NCI-H146 (cell line): ENCODE measurements at places on chromosomes 16 and 17.
A peak's percentile ranks its signal among the peaks of the same experiment; 100 is the strongest.

DNA sequence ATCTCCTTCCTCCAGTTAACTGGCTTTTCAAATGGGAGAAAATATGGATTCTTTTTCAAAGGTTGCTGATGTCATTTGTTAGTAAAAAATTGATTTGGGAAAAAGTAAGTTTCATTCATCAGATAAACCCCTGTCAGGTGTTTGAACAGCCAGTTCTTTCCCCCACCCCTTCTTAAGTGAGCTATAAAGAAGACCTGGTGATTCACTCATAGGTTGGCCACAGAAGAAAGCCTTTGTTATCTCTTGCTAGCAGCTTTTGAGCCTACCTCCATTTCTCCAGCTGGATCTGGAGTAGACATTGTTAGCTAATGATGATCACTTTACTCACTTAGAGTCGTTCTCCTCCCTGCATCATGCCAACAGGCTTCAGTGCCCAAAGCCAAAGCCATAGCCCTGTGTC, 63.0 kb downstream of the NLK start:
- peak; percentile 1 for DNase-seq

GRCh38 chr17:36812762-36813161, 124.5 kb upstream of the LHX1 start:
- DNase-seq, result no peak

- DNase-seq, result no peak
Observed at GRCh38 chr16:87849419-87850008, 19.8 kb downstream of the SLC7A5 start.

GRCh38 chr17:55284001-55284884, 19.5 kb downstream of the HLF start:
- DNase-seq, result no peak

DNA sequence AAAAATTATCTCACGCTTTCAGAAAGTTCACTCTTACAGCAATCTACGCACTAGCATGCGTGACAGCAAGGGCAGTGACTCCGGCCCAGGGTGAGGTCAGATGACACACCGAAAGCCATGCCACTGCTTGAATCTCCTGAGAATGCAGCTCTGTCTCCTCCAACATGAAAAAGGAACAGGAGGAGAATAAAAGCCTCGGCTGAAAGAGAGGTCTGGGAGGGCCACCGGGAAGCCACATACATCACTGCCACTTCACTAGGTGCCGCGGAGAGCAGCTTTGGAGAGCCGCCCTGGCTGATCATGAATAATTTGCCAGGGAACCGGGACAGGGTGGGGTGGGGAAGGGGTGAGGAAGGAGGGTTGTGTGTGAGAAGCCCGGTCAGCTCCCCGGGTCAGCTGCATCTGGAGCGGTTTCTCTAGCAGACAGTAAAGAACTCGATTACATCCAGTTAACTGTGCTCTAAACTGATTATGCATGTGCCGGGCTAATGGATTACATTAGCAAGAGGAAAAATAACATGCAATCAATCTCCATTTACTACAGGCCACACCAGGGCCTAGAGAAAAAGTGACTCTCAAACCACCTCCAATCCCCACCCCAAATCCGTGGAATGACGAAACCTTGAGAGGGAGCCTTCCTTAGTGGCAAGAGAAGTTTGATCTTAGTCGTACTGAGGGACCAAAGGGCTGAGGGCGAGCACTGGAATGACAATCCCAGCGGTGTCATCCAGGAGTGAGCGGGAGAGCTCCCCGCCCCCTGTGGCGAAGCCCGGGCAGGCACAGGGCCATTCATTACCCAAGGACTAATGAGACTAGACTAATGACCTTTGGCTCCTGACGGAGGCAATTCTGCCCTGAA, 100.3 kb downstream of the ZFHX3 start:
- no peak for DNase-seq

DNA sequence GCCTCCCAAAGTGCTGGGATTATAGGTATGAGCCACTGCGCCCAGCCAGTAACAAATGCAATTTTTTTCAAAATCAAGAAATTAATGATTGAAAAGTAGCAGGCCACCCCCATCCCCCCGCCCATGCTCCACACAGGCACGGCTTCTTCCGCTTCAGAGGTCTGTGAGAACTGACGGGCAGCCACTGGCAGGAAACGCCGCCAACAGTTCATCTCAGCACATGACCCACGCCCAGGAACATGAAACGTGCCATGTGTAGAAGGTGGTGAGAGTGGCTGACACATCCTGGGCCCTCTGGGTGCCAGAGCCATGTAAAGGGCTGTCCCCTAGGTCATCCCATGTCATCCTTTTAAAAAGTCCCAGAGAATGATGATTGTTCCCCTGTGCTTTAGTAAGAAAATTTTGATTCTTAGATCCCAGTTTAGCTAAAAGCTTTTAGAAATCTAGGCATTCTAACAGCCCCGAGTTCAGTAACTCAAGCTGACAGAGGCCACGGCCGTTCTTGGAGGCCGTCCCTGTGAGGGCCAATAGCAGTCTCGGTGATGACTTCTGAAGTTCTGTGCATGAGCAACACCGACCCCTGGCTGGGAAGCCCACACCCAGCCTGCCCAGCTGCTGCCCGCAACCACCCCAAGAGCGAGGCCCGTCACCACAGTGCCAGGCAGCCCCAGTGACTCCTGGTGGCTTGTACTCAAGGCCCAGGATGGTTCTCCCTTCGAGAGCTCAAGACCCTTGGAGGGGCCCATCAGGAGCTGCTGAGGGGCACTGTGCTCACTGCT, 52.1 kb downstream of the KLHDC4 start:
- DNase-seq, result no peak

- peak; percentile 66 for DNase-seq
Observed at GRCh38 chr16:22161999-22162655, at the start of gene SDR42E2. SDR42E2 (plus strand) TSS chr16:22162506; CDS start chr16:22165583, 3,077 bp downstream.

GRCh38 chr16:525520-526180, 1.9 kb upstream of the CAPN15 start:
- no peak for DNase-seq

DNA sequence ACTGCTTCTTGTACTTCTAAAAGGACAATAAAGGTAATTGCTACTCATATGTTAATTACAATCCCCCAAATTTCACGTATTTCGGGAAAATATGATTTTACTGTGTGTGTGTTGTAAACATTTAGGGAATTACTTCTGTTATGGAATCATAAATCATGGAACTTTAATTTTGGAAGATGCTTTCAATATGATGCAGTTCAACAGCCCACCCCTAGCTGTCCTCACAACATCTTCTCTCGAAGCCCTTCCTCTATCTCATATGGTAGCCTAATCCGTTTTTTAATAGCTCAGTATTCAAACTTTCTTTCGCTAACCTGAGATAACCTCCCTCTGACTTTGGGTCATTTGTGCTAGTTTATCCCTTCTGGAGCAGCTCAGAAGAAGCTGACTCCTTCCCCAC, 78.4 kb downstream of the ANKFN1 start:
- DNase-seq, result no peak

GRCh38 chr16:19808061-19808641, 76.5 kb downstream of the GPRC5B start:
- DNase-seq, result no peak

GRCh38 chr17:63309021-63309420, 137.1 kb downstream of the CYB561 start:
- no peak for DNase-seq

DNA sequence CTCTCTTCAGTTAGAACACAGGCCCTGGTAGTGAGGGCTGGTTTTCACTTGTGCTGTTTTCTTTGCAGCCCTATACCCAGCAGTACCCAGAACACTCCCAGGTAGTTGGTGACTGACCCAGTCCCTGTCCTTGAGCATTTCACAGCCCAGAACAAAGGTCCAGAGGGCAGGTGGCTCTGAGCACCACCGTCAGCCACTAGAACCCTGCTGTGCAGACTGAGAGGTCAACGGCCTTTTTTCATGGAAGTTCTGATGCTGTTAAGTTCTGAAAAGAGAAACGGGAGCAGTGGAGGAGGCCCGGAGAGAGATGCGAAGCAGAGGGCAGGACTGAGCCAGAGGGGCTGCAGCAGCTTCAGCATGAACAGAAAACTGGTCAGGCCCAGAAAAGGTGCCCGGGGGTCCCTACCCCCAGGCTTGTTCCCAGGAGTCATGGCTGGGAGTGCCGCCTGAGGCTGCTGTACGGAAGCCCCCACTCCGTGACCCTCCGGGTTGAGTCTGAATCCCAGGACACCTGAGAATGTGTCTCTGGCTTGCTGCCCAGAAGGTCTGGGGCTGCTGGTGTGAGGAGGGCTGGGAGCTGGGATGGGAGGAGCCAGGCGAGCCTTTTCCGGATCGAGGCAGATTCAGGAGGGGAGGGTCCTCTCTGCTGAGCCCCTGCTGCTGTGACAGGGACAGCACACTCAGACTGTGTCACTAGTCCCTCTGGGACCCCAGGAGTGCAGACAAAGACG, 8.7 kb downstream of the ZNF276 start:
- no peak for DNase-seq

GRCh38 chr17:57676543-57676942, 68.6 kb downstream of the CCDC182 start:
- DNase-seq, result no peak

GRCh38 chr17:73118951-73119391, 26.5 kb upstream of the SLC39A11 start:
- DNase-seq, result peak; percentile 95

- no peak for DNase-seq
Observed at GRCh38 chr16:55042556-55043432, 112.1 kb downstream of the IRX5 start.

GRCh38 chr17:80117491-80118401, 16.4 kb downstream of the GAA start:
- DNase-seq, result no peak

DNA sequence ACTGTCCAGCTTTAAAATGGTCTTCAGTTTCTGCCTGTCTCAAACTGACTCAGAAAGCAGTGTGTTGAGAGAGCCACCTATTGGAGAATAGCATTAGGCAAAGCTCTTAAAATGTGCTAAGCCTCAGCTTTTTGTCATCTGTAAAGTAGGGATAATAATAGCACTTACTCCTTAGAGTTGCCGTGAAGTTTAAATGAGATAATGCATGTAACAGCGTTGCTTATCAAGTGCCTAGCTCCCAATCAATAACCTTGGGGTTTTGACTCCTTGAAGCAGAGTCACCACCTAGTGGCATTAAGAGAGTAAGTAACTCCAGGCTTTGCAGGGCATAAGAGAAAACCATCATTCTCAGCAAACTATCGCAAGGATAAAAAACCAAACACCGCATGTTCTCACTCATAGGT, 163.3 kb downstream of the HS3ST2 start:
- DNase-seq, result no peak

DNA sequence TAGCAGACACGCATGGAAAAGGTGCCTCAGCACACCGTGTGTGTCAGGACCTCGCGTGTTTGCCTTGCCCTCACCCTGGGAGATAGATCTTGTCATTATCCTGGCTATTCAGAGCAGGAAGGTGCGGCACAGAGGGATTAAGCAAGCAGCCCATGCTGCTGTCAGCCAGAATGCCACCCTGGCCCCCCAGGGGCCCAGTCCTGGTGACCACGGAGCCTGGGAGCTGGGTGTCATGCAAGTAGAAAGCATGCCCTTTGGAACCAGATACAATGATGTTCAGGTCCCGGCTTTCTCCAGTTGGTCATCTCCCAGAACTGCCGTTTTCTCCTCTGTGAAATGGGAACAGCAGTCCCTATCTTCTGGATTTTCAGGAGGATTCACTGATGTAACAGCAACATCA, 29.9 kb downstream of the CACNG4 start:
- no peak for DNase-seq

DNA sequence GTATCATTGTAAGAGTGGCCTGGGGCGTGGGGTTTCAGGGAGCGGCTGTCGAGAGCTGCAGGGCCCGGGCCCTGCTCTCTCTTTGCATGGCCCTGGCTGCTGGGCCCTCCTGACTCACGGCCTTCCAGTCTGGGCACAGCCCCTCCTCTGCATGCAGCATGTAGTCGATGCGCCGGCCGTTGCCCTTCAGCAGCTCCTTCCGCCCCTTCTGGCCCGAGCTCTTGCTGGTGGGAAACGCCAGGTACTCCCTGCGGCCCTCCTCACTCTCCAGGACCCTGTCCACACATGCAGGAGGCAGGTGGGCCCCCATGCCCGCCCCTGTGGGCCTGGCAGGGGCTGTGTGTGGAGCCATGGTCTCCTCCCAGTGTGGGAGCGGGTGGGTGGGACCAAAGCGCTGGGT, 50.7 kb downstream of the PRMT7 start:
- no peak for DNase-seq

- DNase-seq, result no peak
Observed at GRCh38 chr16:68382296-68382718, 66.0 kb downstream of the SMPD3 start.
